Hepatocyte (in vitro differentiated cells): ENCODE measurements at places on chromosomes 1 and 21. TPM values are rescaled to one million over a fixed set of nuclear protein-coding genes. Genes with fewer than 3 reads are reported as not detected.

- no peak overlapping the region for H3K27ac ChIP-seq
- no peak for DNase-seq
- no peak overlapping the region for H3K4me3 ChIP-seq
- no peaks in the 10 kb centered on the region for H3K4me1 ChIP-seq
- H3K27me3 ChIP-seq, result peaks cover 18% of the 10 kb centered on the region
These were observed 62.5 kb downstream of the WDR64 start for GRCh38 chr1:241714321-241715218.

- H3K27ac ChIP-seq, result no peak overlapping the region
- no peaks in the 10 kb centered on the region for H3K4me1 ChIP-seq
- DNase-seq, result no peak
- H3K27me3 ChIP-seq, result no peaks in the 10 kb centered on the region
- H3K4me3 ChIP-seq, result no peak overlapping the region
- peaks cover 10% of the 10 kb centered on the region for H3K36me3 ChIP-seq
These were observed 7.4 kb downstream of the MED8 start for GRCh38 chr1:43382027-43382779.

GRCh38 chr1:173175514-173176145 is 31.5 kb downstream of the TNFSF4 start:
- DNase-seq, result no peak
- H3K36me3 ChIP-seq, result no peaks in the 10 kb centered on the region
- no peak overlapping the region for H3K4me3 ChIP-seq
- no peaks in the 10 kb centered on the region for H3K27me3 ChIP-seq
- H3K27ac ChIP-seq, result no peak overlapping the region

- peaks cover 84% of the 10 kb centered on the region for H3K4me1 ChIP-seq
- peak; percentile 92 for DNase-seq
- no peaks in the 10 kb centered on the region for H3K36me3 ChIP-seq
- no peaks in the 10 kb centered on the region for H3K27me3 ChIP-seq
- H3K4me3 ChIP-seq, result no peak overlapping the region
These were observed 139.9 kb downstream of the DHRS3 start for GRCh38 chr1:12477936-12478611.

DNA sequence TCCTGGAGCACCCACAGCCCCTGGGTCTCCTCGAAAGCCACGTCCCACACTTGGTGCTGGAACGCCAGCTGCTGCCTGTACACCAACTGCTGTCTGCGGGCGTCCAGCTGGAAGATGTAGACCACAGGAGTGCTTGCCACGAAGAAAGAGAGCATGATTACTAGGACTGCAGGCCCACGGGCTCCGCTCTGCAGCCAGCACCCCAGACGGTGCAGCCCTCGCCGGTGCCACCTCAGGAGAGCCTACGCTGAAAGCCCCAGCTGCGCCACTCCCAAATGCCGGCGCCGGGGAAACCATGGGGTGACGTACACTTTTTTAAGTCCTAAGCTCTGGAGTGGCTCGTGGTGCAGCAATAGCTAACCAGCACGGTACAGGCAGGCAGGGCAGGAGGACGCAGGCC is 25.7 kb downstream of the WDR4 start:
- DNase-seq, result no peak
- H3K36me3 ChIP-seq, result no peaks in the 10 kb centered on the region
- no peaks in the 10 kb centered on the region for H3K4me1 ChIP-seq
- H3K27me3 ChIP-seq, result no peaks in the 10 kb centered on the region
- H3K27ac ChIP-seq, result no peak overlapping the region

DNA sequence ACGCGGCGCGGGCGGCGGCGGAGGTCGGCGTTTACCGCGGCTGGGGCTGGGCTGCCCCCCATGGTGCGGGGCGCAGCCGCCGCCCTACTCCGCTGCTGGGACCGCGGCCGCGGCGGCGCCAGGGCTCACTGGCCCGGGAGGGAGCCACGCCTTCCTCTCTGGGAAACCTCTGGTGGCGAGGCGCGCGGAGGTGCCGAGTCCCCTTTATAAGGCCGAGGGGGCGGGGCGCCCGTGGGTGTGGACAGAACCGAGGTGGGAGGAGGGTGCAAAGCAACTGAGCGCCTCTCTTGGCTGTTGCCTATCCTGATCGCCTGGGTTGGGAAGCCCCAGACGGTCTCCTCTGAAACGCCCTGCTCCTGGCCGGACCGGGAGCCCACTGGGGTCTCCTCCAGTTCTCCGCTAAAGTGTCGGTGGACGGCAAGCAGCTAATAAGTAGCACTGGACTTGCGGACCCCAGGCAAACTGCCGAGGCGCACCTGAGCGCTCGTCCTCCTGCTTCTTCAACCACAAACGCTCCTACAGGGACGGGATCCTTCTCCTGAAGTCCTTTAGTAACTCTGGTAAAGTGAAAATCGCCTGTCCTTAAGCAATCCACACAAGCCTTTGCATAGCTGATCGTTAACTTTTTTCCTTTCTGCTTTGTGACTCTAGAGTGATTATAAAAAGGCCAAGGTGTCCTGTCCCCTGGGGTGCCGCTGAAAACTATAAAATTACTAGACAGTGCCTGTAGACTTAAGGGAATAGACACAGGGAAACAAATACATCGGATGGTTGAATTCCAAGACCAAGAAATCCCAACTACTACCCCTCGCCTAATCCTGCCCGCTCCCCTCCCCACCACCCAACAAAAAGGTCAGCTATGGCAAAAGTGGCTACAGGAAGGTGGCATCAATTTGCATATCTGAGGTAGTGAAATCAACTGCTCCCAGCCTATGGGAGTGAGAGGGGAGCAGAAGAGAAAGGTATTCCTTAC is at the start of gene PTGER3:
TSS of gene PTGER3 (minus strand) at position 182 of the 973 bp plus-strand sequence. CDS start 239 bp downstream, outside the sequence.
- peak; percentile 83 for DNase-seq
- H3K4me3 ChIP-seq, result peak within 1 kb of the TSS; percentile 54
- H3K27ac ChIP-seq, result no peak within 1 kb of the TSS
- H3K36me3 ChIP-seq, result no peaks in the 10 kb centered on the region
- peaks cover 7% of the 10 kb centered on the region for H3K4me1 ChIP-seq

CAMK1G gene
- total RNA-seq, result 1.0 and 1.1 TPM in 2 replicates

DNA sequence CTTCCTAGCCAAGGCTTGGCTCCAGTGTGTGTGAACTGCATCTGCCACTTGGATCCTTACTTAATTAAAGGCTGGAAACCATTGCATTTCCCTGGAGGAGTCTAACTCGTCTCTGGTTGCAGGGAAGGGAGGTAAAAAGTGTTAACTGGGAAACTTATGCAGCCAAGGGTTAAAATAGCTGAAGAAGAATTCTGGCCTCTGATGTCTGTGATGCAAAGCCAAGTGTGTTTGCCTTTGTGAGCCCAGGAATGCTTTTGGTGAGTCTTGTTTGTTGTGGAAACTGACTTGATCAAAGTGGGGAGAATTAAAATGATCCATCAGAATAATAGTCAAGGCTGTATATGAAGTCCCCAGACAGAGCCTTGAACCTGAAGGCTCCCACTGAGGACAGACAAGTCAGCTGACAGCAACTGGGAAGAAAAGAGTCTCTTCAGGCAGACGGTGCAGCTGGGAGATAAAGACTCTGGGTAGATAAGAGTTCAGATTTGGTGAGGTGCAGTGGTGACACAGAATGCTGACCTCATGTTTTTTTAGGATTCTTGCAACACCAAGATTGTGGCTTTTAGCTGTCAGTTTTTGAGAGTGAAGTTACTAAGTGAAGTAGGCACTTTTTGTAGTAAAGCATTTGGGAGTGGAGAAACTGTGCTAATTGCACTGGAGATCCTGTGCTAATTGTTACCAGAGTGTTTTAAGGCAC is 59.5 kb upstream of the WLS start:
- H3K4me1 ChIP-seq, result peaks cover 21% of the 10 kb centered on the region
- H3K36me3 ChIP-seq, result no peaks in the 10 kb centered on the region
- H3K27ac ChIP-seq, result no peak overlapping the region
- DNase-seq, result no peak
- H3K27me3 ChIP-seq, result no peaks in the 10 kb centered on the region

DNA sequence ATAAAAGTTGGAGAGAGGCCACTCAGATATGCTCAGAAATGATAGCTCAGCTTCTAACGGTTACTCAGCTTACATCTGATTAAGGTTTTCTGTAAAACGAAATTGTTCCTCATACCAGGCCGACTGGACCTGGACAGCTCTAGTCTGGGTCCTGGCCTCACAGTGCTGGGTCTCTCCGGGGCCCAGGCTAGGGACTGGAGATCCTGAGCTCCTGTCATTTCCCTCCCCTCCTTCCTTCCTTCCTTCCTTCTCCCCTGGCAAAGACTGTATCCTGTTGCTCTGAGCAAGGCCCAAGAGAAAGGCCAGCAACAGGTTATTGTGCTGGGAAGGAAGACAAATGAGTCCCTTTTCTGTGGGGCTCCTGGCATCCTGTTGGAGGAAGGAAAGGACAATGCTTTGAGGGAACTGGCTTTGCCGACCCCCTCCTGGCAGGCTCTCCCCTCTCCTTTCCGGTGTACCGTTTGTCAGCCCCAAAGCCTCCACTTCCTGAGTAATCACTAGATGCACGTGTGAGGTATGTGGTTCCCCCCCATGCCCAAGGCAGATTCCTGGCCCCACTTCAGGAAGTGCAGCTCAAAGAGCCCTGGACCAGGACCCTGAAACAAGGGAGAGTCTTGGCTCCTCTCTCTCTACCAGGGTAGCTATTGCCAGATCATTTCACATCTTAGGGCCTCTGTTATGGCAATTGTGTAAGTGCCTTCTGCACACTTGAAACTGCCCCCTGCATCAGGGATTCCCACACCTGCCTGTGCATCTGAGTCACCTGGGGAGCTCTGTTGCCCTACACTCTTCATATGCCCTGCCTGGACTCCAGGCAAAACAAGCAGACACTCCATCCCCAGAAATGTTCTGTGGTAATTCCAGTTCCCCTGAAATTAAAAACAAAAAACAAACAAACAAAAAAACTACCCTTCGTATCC is 212.7 kb upstream of the FGGY start:
- H3K27me3 ChIP-seq, result no peaks in the 10 kb centered on the region
- H3K36me3 ChIP-seq, result no peaks in the 10 kb centered on the region
- no peak for DNase-seq
- H3K27ac ChIP-seq, result peak overlapping the region; percentile 69
- H3K4me3 ChIP-seq, result no peak overlapping the region

CELA3B gene
- total RNA-seq, result 0.33 TPM in 1 of 2 replicates, not detected in the other

- no peaks in the 10 kb centered on the region for H3K4me1 ChIP-seq
- no peaks in the 10 kb centered on the region for H3K36me3 ChIP-seq
- no peak overlapping the region for H3K4me3 ChIP-seq
- DNase-seq, result no peak
- H3K27me3 ChIP-seq, result no peaks in the 10 kb centered on the region
These were observed 8.9 kb upstream of the HAO2 start for GRCh38 chr1:119359730-119360129.

DNA sequence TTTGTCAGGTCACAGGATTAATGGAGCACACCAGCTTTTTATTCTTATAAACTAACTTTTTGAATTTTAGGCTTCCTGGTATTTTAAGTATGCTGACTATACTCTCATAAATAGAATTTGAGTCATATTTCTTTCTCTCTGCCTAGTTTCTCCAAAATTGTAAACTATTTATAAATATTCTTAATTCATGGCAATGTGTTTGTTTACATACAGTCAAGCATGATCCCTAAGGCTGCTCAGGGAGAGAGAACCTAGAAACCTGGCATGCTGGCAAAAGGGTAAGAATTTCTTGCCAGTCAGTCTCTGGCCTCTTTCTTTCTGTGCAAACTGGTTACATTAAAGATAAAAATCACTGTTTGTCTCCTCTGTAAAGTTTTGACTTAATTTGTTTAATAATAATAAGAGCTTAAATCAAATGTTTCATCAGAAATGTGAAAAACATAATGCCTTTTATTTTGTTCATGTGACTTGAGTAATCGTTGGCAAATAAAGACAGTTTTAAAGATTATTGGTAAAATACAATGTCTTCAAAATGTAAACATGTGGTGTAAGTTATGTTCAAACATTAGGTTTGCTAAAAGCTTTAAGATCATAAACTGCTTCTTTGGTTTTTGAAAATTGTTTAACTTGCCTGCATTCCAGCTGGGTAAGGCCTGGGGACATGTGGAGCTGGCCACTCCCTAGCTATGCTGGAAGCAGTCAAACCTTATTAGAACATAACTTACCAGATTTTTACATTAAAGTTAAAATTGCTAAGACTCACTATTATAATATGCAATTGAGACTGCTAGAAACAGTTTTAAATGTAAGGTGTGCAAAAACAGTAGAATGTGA is 1401.7 kb downstream of the NCAM2 start:
- H3K4me1 ChIP-seq, result peaks cover 5% of the 10 kb centered on the region
- H3K27ac ChIP-seq, result peak overlapping the region; percentile 49
- no peaks in the 10 kb centered on the region for H3K36me3 ChIP-seq
- no peaks in the 10 kb centered on the region for H3K27me3 ChIP-seq

GRCh38 chr1:183178545-183178944 is 7.5 kb upstream of the LAMC2 start:
- H3K4me1 ChIP-seq, result peaks cover 26% of the 10 kb centered on the region
- H3K27me3 ChIP-seq, result no peaks in the 10 kb centered on the region
- H3K4me3 ChIP-seq, result no peak overlapping the region
- no peak overlapping the region for H3K27ac ChIP-seq
- no peaks in the 10 kb centered on the region for H3K36me3 ChIP-seq
- DNase-seq, result no peak

GUCA2A gene
- 6.5 and 13.5 TPM in 2 replicates for total RNA-seq

RYR2 gene
- total RNA-seq, result 0.50 and 1.1 TPM in 2 replicates

DNA sequence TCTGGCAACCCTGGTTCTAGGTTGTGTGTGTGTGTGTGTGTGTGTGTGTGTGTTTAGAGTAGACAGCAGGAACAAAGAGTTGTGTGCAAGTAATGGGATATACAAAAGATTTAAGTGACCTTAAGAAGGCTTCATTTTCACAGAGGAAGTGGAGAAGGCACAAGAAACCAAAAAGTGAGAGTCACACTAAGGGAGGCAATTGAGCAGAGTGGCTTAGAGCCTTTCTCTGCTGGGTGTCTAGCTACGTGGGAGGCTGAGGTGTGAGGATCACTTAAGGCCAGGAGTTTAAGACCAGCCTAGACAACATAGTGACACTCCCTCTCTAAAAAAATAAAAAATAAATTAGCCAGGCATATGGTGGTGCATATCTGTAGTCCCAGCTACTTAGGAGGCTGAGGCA is 44.4 kb upstream of the HAO2 start:
- H3K27ac ChIP-seq, result no peak overlapping the region
- H3K4me3 ChIP-seq, result no peak overlapping the region
- peaks cover 18% of the 10 kb centered on the region for H3K4me1 ChIP-seq
- no peaks in the 10 kb centered on the region for H3K36me3 ChIP-seq
- no peak for DNase-seq

- H3K27me3 ChIP-seq, result no peaks in the 10 kb centered on the region
These were observed 6.3 kb upstream of the ARHGEF10L start for GRCh38 chr1:17533201-17533600.

KRTAP13-3 gene
- total RNA-seq, result not detected in 2 replicates

DNA sequence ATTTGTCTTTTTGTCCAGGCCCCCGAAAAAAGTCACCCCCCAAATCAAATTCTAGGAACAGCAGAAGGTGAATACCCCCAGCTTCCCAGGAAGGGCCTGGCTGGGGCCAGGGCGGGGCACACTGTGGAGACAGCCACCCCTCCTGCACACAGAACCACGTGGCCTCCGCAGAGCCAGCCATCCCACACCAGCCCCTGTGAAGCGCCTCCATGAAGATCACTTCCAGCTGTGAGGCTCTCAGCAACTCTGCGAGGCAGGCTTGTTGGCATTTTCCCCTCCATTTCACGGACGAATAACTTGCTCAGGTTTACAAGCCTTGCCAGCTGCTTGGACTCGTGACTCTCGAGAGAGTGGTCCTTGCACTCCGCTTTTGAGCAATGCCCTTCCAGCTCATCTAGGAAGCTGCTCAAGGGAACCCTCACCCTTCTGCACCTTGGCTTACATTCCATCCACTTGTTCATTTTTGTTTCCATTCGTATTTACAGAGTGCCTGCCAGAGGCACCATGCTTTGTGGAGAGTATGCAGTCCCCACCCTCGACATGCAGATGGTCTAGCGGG is 48.2 kb downstream of the SYT6 start:
- peak; percentile 45 for DNase-seq
- H3K27me3 ChIP-seq, result no peaks in the 10 kb centered on the region
- H3K4me1 ChIP-seq, result peaks cover 32% of the 10 kb centered on the region
- H3K36me3 ChIP-seq, result no peaks in the 10 kb centered on the region
- H3K27ac ChIP-seq, result peak overlapping the region; percentile 30

- peak; percentile 15 for DNase-seq
- no peaks in the 10 kb centered on the region for H3K36me3 ChIP-seq
- no peak overlapping the region for H3K4me3 ChIP-seq
- H3K4me1 ChIP-seq, result peaks cover 13% of the 10 kb centered on the region
- peak overlapping the region; percentile 32 for H3K27ac ChIP-seq
These were observed 47.9 kb downstream of the PHACTR4 start for GRCh38 chr1:28417441-28417922.
